Kidney (tissue), 22 donors: ENCODE measurements at places on chromosomes 1 and 21. TPM values are rescaled to one million over a fixed set of nuclear protein-coding genes. Genes with fewer than 3 reads are reported as not detected.

- no peaks in the 10 kb centered on the region for H3K36me3 ChIP-seq
- no peaks in the 10 kb centered on the region for H3K27me3 ChIP-seq
- peaks cover 4% of the 10 kb centered on the region for H3K4me1 ChIP-seq
- no peak overlapping the region for H3K4me3 ChIP-seq
- peak; percentile 48 for DNase-seq
- peak overlapping the region; percentile 5 for H3K27ac ChIP-seq
Observed at GRCh38 chr1:184210031-184210430, 158.5 kb downstream of the TSEN15 start.

- H3K4me1 ChIP-seq: no peaks in the 10 kb centered on the region
- H3K4me3 ChIP-seq: no peak overlapping the region
- H3K27me3 ChIP-seq: no peaks in the 10 kb centered on the region
- no peaks in the 10 kb centered on the region for H3K36me3 ChIP-seq
- DNase-seq: no peak
Observed at GRCh38 chr1:205581321-205581980, 50.4 kb downstream of the ELK4 start.

DNA sequence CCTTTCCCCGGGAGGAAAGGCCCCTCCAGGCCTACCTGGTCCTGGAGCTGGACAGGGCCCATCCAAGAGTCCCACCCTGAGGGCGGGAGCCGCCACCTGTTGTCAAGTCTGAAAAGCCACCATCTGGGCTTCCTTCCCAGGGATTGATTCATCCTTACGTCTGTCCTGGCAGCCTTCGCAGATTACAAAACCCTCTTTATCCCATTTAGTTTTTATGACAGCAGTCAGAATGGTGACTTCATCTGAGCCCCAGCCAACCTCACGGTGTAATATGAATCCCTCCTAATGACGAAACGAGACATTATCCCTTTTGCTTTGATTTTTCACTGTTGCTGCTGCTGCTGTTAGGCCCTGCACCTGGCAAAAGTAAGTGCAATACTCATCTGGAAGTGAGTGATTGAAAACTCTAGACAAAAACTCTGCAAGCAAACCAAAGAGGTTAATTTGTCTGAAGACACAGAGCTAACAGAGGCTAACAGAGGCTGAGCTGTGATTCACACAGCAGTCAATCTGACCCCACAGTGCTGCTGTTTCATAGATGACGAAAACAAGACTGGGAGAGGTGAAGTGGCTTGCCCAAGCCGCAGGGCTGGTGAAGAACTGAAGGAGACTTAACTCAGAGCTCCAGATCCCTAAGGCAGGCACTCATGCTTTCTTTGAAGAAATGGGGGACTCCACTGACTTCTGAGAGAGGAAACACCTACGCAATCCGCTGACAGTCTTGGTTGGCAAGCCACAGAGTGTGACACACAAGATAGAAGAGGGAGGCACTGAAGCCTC, 30.0 kb upstream of the S100A7 start:
- H3K36me3 ChIP-seq: no peaks in the 10 kb centered on the region
- no peaks in the 10 kb centered on the region for H3K4me1 ChIP-seq
- H3K27me3 ChIP-seq: no peaks in the 10 kb centered on the region
- H3K4me3 ChIP-seq: no peak overlapping the region
- DNase-seq: no peak

DNA sequence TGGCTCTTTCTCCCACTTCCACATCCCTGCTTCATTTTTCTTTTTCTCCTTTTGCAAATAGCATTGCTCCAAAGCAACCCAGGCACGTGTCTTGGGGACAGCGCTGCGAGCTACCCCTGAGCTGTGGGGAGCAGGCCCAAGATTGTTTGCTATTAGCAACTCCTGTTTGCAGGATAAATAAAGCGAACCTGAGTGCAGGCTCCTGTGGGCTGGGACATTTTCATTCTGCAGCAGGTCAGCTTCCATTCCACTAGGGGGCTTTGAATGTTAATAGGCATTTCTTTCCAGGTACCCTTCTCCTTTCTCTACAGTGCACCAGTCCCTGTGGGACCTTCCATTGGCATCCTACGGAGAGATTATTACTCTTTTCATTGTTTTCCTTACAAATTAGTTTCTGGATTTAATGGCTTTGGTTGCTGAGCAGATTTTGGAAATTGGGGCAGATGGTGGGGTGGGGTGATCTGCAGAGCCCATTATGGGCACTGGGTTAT, 54.0 kb downstream of the OLFML3 start:
- no peak overlapping the region for H3K4me3 ChIP-seq
- no peaks in the 10 kb centered on the region for H3K4me1 ChIP-seq
- DNase-seq: no peak
- no peaks in the 10 kb centered on the region for H3K27me3 ChIP-seq
- H3K27ac ChIP-seq: no peak overlapping the region

GRCh38 chr1:237145379-237146135, 103.6 kb downstream of the RYR2 start:
- H3K36me3 ChIP-seq: no peaks in the 10 kb centered on the region
- H3K4me3 ChIP-seq: no peak overlapping the region
- no peak for DNase-seq
- H3K27me3 ChIP-seq: no peaks in the 10 kb centered on the region
- H3K27ac ChIP-seq: no peak overlapping the region

GRCh38 chr1:23931491-23931880, 18.3 kb upstream of the CNR2 start:
- H3K4me3 ChIP-seq: no peak overlapping the region
- no peaks in the 10 kb centered on the region for H3K27me3 ChIP-seq
- no peaks in the 10 kb centered on the region for H3K36me3 ChIP-seq
- peaks cover 3% of the 10 kb centered on the region for H3K4me1 ChIP-seq

DNA sequence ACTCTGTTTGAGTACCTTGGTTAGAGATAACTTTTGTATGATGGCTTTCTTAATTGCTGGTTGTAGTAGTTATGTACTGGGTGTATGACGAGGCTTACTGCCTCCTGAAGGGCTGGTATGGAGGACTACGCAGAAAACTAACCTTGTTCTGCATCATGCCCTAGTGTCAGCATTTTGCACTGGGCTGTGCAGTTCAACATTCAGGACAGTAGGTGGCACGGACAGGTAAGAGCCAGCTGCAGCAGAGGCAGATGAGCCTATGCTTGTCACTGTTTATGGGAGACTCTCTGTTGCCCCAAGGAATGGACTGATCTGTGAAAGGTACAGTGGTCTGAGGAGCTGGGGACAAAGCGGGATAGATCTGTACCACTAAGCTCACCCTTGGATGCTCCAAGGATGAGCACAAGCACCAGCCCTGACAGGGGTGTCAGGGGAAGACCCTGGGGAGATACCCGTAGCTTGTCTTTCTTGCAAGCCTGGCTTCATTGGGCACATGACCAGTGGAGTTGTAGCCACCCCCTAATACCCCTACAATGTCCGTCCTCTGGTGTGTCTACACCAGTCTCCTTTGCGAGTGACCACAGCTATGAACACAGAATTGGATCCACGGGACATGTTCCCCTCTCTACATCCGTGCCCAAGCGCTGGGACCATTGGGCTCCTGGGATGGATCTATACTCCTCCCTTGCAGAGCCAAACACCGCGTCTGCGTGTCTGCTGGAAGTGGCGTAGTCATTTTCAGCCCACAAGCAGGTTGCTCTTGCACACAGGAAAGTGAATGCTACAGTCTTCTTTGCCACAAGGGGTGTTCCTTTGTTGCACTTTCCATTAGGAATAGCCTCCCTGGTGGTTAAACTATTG, 51.1 kb upstream of the CFHR3 start:
- DNase-seq: peak; percentile 58
- H3K4me3 ChIP-seq: no peak overlapping the region
- H3K4me1 ChIP-seq: no peaks in the 10 kb centered on the region
- H3K27me3 ChIP-seq: no peaks in the 10 kb centered on the region
- H3K36me3 ChIP-seq: no peaks in the 10 kb centered on the region
- H3K27ac ChIP-seq: no peak overlapping the region

GRCh38 chr1:30778154-30778978, 20.8 kb upstream of the LAPTM5 start:
- H3K27ac ChIP-seq: no peak overlapping the region
- H3K4me1 ChIP-seq: no peaks in the 10 kb centered on the region
- no peaks in the 10 kb centered on the region for H3K36me3 ChIP-seq
- H3K27me3 ChIP-seq: no peaks in the 10 kb centered on the region
- no peak overlapping the region for H3K4me3 ChIP-seq
- DNase-seq: no peak

- no peaks in the 10 kb centered on the region for H3K27me3 ChIP-seq
- no peaks in the 10 kb centered on the region for H3K36me3 ChIP-seq
- H3K27ac ChIP-seq: no peak overlapping the region
- DNase-seq: peak; percentile 34
- no peaks in the 10 kb centered on the region for H3K4me1 ChIP-seq
Observed at GRCh38 chr1:63557365-63557987, 34.2 kb downstream of the EFCAB7 start.

DNA sequence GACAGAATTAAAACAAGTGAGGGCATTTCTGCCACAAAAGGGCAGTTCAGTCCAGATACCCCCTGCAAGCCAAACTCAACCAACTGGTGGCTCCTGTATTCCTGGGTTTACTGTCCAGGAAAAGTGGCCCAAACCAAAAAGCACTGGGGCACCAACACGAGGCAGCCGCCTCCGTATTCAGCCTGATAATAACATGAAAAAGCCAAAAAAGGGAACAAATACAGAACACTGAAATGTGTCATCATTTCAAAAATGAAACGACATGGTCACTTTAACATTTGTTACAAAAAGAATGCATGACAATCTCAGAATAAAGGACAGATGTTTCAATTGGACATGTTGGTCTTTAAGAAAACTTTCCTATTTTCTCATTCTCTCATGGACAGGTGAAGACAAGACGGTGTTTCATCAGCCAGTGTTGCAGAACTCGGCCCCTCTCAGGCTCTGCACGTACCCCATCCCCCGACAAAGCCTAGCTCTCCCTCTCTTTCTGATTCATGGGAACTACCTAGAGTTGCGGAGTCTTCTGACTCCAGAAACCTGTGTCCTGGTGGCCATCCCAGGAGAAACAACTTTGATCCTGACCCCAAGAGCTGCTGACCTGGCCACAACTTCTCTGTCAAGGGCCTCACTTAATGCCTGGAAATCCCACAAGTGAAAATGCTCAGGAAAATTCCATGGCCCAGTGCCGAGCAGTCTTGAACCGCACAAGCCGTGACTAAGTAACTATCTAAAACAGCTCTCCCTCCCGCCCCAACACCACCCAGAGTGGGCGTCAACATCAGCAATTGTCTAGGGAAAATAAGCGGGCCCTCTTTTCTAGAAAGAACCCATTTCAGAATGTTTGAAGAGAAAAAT, 27.1 kb downstream of the ZBTB17 start:
- H3K27ac ChIP-seq: peak overlapping the region; percentile 90
- no peaks in the 10 kb centered on the region for H3K27me3 ChIP-seq
- no peak overlapping the region for H3K4me3 ChIP-seq
- peaks cover 12% of the 10 kb centered on the region for H3K36me3 ChIP-seq

DNA sequence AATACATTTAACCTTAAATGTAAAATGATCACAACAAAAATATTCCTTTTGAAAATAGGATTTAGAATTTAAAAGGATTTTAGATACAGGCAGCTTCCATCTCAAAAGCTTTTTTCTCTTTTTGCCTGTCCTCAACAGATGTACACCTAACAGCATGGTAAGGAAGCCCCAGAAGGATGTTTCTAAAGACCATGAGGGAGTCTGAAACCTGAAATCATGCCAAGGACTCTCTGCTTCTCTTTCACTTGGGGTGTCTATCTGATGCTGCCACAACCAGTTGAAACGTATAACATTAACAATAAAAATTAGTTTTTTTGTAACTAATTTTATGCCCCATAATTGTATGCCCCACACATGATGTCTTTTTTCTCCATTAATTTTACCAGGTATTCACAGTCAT, 5.4 kb upstream of the ZNF281 start:
- peaks cover 2% of the 10 kb centered on the region for H3K27me3 ChIP-seq
- no peak overlapping the region for H3K4me3 ChIP-seq
- DNase-seq: no peak
- no peak overlapping the region for H3K27ac ChIP-seq
- H3K36me3 ChIP-seq: no peaks in the 10 kb centered on the region

DNA sequence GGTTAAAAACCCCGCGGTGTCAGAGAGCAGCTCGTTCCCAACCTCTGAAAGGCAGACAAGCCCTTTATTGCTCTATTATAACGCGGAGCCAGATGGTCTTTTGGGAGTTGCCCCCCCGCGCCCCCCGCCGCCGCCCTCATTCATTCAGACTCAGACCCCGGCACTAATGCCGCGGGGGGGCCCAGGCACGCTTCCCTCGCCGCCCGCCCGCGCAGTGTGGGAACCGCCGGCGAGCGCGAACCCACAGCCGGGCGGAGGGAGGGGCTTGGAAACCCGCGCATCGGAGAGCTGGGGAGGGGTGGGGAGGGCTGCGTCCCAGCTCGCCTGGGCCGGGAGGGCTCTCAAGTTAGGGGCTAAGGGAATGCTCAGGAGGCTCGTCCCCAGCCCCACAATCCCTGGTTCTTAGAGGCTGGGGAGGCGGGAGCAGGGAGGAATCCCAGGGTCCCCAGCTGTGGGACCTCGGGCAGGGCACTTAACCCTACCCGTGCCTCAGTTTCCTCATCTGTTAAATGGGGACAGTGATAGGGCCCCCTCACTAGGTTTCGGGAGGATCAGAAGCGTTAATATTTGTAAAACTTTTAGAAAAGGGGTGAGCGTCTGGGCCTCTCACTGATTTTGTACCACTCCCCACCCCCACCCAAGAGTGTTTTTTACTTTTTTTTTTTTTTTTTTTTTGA, 10.9 kb upstream of the HES5 start:
- H3K4me3 ChIP-seq: no peak overlapping the region
- DNase-seq: no peak
- H3K27ac ChIP-seq: no peak overlapping the region
- H3K36me3 ChIP-seq: no peaks in the 10 kb centered on the region
- no peaks in the 10 kb centered on the region for H3K4me1 ChIP-seq

GRCh38 chr1:81738875-81739274, 61.9 kb upstream of the ADGRL2 start:
- no peak overlapping the region for H3K27ac ChIP-seq
- H3K4me3 ChIP-seq: no peak overlapping the region
- no peaks in the 10 kb centered on the region for H3K27me3 ChIP-seq

GRCh38 chr1:93446837-93447451, 974 bp upstream of the FNBP1L start:
- H3K4me1 ChIP-seq: peaks cover 3% of the 10 kb centered on the region
- H3K4me3 ChIP-seq: peak overlapping the region; percentile 93
- no peaks in the 10 kb centered on the region for H3K27me3 ChIP-seq
- peak overlapping the region; percentile 79 for H3K27ac ChIP-seq
- H3K36me3 ChIP-seq: no peaks in the 10 kb centered on the region

- no peaks in the 10 kb centered on the region for H3K27me3 ChIP-seq
- H3K4me3 ChIP-seq: no peak overlapping the region
- H3K4me1 ChIP-seq: no peaks in the 10 kb centered on the region
- no peak overlapping the region for H3K27ac ChIP-seq
Observed at GRCh38 chr1:115210302-115210711, 121.0 kb upstream of the TSPAN2 start.

- H3K27ac ChIP-seq: no peak overlapping the region
- H3K36me3 ChIP-seq: no peaks in the 10 kb centered on the region
- DNase-seq: no peak
- H3K4me3 ChIP-seq: no peak overlapping the region
Observed at GRCh38 chr1:8572106-8572505, 245.3 kb downstream of the RERE start.

GRCh38 chr1:184940226-184940625, 34.1 kb downstream of the NIBAN1 start:
- DNase-seq: no peak
- no peaks in the 10 kb centered on the region for H3K27me3 ChIP-seq
- no peaks in the 10 kb centered on the region for H3K4me1 ChIP-seq
- H3K36me3 ChIP-seq: no peaks in the 10 kb centered on the region

- no peak overlapping the region for H3K4me3 ChIP-seq
- peaks cover 10% of the 10 kb centered on the region for H3K36me3 ChIP-seq
Observed at GRCh38 chr1:9244501-9245229, 10.1 kb downstream of the H6PD start.

The VSIG8 gene
- not detected for total RNA-seq

The TNNI3K gene
- total RNA-seq: 1.4 TPM

The C1orf21 gene
- total RNA-seq: 18.3 TPM

The DMRTA2 gene
- total RNA-seq: not detected

The SPAG17 gene
- total RNA-seq: 10.4 TPM

The CD2 gene
- 12.1 TPM for total RNA-seq

The TRMT1L gene
- total RNA-seq: 17.9 TPM

The SERPINC1 gene
- total RNA-seq: 0.41 TPM

The LCE2C gene
- total RNA-seq: not detected

The RERE gene
- total RNA-seq: 176 TPM
